GM12865 (cell line): ENCODE measurements at places on chromosomes 7 and 10.

DNA sequence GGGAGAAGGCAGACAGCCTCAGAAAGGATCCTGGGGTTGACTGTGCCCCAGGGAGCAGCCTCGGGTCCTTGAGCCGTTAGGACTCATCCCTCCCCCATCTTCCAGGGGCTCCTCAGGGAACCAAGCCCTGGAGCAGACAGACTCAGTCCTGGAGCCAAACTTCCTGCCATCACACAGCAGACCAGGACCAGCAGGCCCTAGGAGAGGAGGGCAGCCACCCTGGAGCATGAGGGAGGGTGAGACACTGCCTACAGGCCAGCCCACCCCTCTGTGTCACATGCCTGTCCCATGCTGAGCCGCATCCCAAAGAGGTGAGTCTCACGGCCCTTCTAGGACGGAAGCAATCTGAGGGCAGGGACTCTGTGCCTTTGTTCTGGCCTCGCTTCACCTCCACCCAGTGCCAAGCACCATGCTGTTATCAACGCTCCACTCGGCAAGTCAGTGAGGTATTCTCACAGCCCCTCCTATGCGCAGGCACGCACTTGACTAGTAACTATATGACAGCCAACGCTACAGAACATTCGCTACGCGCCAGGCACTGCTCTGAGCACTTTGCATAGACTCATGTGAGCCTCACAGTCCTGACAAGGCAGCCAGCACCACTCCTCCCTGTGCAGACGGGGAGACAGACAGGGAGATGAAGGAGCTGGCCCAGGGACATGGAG lies 19.1 kb downstream of the MAD1L1 start:
- no peak for DNase-seq

GRCh38 chr10:80462299-80462980 lies 8.3 kb downstream of the TSPAN14 start:
- DNase-seq = no peak

DNA sequence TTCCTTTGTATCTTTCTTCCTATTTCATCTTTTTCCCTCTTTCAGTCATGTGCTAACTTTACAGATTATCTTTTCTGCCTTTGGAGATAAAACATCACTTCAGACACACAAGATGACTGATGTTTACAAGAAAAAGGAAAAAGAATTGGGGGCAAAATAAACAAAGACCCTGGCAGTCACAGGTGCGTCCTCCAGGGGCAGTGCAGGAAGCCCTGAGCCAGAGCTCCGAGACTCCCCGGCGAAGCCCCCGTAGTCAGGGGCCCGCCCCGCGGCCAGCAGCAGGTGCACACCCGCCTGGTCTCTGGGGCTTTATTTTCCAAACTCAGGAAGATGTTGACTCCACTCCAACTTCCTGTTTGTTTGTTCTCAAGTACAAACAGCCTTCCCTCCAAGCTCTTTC lies 10.2 kb downstream of the STK32C start:
- DNase-seq = no peak

- DNase-seq = no peak
Observed at GRCh38 chr7:80066639-80067038, 68.0 kb upstream of the GNAI1 start.

DNA sequence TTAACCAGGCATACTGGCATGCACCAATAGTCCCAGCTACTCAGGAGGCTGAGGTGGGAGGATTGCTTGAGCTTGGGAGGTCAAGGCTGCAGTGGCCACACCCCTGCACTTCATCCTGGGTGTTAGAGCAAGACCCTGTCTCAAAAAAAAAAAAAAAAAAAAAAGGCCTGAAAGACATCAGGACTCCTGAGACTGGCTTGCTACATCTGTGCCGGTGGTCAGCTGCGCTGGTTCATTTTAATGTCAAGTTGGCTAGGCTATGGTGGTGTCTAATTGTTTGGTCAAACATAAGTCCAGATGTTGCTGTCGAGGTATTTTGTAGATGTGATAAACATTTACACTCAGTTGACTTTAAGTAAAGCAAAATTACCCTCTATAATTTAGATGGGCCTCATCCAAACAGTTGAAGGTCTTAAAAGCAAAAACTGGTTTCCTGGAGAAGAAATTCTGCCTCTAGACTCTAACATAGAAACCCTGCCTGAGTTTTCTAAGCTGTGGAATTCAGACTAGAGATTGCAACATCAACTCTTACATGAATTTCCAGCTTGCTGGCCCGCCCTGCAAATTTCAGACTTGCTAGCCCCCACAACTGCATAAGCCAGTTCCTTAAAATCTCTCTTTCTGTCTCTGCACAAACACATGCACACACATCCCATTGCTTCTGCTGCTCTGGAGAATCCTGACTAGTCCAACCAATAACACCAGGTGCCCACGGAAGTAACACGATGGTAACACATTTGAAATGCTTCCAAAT lies 18.2 kb downstream of the MYOF start:
- DNase-seq = no peak

DNA sequence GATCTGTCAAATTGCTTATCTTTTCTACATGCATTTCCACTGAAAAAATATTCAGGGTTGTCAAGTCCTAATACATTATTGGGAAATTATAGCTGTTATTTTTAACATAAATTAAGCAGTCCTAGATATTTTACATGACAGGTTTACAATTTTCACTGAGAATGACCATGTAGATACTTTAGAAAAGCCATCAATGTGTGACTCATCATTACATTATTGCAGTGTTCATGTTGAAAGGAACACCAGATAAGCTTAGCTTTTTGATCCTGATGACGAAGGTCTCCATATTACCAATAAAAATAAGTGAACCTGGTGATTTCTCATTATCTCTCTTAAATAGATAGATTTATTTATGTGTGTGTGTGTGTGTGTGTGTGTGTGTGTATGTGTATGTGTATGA lies 529.5 kb upstream of the PCDH15 start:
- DNase-seq = no peak

GRCh38 chr10:17282311-17282710 lies 54.3 kb downstream of the VIM start:
- no peak for DNase-seq

DNA sequence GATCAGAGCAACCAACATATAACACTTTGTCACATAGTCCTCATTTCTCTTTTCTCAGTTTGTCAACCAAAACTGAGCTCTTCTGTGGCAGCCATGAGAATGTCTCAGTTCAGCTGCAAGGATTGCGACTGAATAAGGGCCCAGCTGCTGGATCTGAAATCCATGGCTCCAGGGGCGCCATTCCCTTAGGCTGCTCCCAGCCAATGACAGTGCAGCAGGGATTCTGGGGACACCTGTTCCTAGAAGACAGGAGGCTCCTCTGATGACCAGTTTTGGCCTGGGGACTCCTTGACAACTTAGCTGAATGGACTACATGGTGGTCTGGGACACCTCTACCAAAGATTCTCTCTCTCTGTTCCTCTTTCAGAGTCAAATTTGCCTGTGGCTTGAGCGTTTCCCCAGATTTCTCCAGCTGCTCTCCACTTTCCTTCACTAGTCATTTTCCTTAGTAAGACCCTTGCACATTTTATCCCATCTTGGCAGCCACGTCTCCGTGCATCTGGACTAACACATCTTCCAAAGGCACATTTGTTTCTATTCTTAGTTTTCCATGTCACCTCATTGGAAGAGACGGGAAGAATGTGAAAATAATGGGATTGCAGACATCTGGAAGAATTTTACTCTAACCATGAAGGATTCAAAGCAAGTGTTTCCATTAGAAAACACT lies 28.1 kb upstream of the KIF5B start:
- DNase-seq = no peak

DNA sequence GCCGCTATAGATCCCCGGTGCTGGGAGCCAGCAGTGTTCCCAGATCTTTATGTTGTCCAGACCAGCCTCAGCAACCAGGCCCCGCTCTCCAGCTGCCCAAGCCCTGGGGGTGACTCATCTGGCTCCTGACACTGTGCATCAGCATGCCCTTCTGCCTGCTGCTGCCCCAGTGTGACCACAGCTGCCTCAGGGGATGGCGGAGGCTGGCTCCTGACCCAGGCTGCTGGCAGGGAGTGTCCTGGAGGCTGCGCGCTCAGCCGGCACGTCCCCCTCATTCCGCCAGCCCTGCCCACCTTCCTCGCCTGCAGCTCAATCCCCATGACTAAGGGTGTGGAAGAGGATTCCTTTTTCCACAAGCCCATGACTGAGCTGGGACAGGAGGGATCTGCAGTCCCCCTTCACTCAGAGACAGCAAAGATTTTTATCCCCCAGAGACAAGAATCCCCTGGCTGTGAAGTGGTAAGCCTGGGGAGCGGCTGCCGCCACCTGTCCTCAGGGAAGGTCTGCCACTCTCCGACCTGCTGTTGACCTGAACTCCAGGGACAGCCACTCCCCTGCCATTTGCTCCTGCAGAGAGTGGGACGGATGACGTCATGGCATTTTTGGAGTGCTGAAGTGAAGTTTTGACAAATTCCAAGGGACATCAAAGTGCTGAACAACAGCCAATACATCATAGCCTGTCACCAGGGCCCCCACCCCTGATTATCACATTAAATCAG lies 182.8 kb upstream of the BMPER start:
- no peak for DNase-seq

DNA sequence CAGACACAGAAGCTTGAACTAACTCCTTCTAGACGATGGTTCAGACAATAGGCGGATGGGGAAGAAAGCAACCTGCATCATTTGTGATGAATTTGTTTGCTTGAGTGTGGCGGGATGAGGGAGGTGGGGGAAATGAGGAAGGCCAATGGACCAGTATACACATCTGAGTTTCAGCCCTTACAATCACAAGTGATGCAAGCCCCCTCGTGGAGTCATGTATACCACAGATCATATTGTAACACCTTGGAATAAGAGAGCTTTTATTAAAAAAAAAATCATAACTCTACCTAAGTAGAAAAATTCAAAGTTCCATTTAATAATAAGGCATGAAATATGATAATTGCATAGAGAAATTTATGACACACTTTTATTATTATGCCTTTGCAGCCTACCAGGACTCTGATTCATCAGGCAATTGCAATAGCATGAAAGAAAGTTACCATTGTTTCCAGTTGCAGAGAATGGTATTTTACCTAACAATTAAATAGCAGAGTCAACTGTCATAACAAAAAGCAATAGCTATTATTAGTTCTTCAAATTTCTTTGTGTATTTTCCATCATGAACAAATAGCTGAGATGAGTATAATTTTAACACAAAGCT lies 230.2 kb upstream of the AKR1E2 start:
- no peak for DNase-seq

DNA sequence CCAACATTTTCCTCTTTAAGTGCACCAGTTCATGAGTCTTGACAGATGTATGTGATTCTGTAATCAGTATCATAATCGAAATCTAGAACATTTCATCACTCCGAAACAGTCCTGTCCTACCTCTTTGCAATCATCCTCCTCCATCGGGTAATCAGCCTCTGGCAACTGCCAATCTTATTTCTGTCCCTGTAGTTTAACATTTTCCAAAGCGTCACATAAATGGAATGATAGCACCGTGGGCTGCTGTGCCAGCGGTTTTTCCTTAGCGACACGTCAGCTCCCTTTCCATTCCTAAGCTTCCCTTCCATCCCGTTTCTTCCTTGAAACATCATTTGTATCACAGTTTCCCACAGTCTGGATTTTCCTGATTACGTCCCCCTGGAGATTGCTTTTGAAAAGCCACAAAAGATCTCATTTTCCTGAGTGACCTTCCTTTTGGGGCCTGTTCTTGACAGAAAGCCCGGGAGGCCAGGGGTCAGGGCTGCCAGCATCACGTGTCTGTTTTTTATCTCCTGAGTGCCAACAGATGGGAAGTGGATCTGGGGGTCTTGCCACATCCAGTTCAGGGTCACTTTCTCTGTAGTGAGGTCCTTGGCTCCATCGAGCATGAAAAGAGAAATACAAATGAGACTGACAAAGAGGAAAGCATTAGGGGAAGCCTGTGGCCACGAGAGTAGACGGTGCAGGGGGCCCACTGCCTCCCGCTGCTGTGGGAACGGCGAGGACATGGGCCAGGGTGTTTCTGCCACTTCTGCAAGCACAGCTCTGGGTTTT lies 31.6 kb downstream of the TMEM120A start:
- no peak for DNase-seq

DNA sequence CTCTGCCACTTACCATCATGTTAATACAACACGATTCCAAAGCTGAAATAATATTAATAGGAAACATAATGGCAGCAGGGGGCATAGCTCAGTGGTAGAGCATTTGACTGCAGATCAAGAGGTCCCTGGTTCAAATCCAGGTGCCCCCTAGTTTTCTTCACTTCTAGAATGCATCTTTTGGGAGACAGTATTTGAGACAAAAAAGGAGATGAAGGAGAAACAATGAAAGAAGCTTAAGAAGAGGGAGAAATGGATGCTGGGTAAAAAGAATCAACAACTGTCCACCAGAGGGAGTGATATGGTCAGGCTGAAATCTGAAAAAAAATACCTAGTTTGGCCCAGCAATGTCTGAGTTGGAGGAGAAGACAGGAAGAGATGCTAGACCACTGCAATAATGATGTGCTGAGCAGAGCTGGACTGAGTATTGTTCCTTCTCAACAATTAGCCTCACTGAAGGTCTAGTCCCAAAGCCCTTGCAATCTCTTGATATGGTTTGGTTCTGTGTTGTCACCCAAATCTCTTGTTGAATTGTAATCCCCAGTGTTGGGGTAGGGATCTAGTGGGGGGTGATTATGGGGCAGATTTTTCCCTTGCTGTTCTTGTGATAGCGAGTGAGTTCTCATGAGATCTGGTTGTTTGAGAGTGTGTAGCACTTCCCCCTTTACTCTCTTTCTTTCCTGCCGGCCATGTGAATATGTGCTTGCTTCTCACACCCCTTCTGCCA lies 48.3 kb downstream of the ZNF783 start:
- peak; percentile 70 for DNase-seq

GRCh38 chr10:98861962-98862361 lies 373.7 kb downstream of the HPSE2 start:
- DNase-seq = no peak

GRCh38 chr7:70834424-70834823 lies 297.5 kb upstream of the GALNT17 start:
- no peak for DNase-seq

DNA sequence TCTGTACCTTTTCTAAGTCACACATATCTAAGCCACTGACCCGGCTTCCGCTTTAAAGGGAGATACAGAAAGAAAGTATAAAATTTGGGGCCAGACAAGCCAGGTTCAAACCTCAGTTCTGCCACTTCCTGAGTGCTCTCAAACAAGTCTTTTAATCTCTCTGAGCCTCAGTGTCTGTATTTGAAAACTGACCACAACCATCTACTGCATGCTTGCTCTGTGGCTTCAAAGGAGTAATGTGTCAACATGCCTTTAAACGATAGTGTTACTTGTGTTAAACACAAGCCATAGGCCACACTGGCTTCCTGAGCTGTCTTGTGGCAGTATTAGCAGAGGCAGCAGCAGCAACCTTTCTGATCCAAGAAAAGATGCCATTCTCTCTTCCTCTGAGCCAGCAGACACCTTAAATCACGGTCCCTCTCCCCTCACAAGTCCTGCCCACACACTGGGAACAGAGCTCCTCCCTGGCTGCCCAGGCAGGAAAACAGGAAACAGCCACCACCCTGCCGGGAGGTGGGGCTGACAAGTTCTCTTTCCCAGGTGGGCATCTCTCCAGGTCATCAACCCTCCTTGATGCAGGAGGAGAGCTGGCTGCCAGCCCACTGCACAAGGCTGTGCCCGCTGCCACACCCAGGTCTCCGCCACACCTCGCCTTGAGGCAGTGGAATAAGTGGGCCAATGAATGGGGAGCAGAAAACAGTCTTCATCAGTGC lies 10.7 kb downstream of the HIP1 start:
- peak; percentile 55 for DNase-seq
